ENCODE measurements at places on chromosomes 11 and 22.

- DNase-seq = no peak
Observed at GRCh38 chr11:31096191-31096805, 273.2 kb downstream of the DCDC1 start.

DNA sequence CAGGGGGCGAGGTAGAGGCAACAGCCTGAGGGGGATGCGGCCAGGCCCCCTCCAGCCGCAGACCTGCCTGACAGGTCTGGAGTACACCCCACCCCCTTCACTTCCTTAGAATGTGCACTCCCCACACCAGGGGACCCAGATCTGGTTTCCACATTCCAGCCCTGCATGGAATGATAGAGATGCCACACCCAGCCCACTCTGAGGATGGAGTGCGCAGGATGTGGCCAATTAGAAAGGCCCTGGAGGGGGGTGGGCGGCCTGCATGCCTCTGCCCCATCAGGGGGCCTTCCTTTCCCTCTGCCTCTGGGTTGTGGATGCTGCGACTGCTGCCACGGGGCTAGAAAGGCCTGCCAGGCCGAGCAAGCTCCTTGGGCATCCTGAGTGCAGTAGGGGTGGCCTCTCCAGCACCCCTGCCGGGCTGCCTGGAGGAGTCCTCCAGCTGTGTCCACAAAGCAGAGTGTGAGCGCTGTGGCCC, 28.2 kb upstream of the MGAT3 start:
- no peak for DNase-seq

GRCh38 chr22:35102663-35103062, 36.7 kb downstream of the ISX start:
- peak; percentile 51 for DNase-seq

- DNase-seq = peak; percentile 91
Observed at GRCh38 chr22:37043828-37044538, 7.6 kb upstream of the KCTD17 start.

- DNase-seq = no peak
Observed at GRCh38 chr11:133506551-133507094, 25.7 kb downstream of the OPCML start.

DNA sequence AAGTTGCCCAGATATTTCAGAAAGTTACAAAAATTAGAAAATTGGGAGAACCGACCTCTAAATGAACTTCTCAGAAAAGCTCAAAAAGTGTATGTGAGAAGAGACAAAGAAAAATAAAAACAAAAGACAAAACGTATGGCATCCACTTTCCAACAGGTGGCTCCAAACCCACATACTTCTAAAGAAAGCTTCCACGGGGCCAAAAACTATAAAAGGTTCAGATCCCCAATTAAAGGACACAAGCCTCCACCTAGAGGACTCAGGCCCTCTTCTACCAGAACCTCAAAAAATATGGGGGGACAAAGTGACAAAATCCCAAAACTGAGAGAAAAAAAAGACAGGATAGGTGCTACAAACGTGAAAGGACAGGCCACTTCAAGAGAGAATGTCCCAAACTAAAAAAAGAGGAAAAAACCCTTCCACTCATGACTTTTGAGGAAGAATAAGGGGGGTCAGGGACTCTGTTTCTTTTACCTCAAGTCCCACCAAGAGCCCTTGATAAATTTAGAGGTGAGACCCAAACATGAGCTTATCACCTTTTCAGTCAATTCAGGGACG, 8.8 kb downstream of the SCGB2A1 start:
- DNase-seq = no peak

- DNase-seq = no peak
Observed at GRCh38 chr11:128653801-128654231, 40.1 kb upstream of the FLI1 start.

GRCh38 chr11:116096272-116096995, 592.2 kb upstream of the CADM1 start:
- no peak for DNase-seq

DNA sequence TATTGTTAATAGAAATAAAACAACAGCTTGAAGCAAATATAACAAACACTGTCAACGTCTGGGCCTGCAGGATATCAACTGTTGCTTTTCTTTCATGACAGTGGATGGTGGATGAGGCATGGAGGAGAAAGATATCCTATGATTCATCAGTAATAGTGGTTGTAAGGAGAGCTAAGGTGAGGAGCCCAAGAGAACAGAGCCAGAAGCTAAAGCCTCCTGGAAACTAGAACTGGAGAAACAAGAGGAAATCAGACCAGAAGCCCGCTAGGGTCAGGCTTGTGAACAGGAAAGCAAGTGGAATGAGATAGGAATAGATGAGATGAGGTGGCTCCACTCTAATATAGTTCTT, 37.7 kb upstream of the MMP12 start:
- no peak for DNase-seq

- no peak for DNase-seq
Observed at GRCh38 chr11:3000032-3000961, 8.2 kb upstream of the NAP1L4 start.

DNA sequence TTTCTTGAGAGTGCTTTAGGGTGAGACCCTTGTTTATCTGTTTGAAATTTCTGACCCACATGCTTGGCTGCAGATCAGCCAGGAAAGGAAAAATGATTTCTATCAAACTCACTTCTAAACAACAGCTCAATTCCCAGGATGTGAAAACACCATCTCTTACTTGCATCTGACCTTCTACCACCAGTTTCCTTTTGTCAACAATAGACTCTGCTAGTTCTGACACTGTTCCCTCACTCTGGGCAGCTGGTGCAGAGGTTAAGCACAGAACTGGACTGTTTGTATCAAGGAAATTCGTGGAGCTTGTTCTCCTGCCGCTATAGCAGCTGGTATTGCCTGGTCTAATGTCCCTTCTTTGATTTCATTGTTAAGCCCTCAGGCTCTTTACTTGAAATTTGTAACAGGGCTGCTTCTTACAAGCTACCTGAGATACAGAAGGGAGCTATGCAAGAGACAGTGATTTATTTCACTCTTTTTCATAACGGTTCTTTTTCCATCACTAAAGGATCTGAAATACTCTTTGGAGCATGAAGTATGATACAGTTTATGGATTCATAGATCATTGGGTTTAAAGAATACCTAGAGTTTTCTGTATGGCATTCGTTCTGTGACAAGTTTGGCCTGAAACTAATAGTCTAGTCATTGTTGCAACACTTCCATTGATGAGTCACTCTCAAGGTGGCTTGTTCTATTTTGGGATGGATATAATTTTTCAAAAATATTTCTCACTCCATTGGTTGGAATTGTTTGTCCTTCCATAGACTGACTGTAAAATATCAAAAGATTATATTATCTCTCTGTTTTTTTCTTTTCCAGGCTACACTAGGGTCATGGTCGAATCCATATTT, 178.2 kb upstream of the ZC3H12C start:
- DNase-seq = no peak

GRCh38 chr22:46688949-46689348, 49.1 kb downstream of the CERK start:
- DNase-seq = no peak

DNA sequence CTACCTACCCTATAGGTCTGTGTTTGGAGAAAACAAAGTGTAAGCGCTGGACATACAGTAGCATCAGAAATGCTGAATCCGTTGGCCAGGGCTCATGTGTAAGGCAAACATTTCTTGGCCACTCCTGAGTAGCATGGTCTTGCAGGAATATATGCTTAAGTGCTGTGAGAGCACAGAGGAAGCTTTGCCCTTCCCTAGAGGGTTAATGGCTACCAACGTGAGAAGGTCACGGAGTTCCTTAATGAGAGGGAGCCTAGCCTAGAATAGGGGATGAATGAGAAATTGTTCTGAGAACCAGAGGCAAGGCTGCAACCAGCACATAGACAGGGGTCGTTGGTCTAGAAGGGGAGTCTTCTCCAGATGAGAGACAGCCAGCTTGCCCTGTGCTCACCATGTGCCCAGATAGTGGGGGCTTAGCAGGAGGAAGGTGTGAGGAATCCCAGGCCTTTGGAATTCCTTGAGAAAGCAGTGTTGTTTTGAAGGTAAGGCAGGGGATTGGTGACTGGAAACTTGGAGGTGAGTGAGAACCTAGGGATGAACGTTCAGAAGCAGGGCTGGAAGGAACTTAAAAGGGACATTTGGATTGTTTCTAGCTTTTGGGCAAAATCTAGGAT, 29.5 kb downstream of the RCOR2 start:
- DNase-seq = no peak

- DNase-seq = peak; percentile 57
Observed at GRCh38 chr11:62444236-62444833, 25.5 kb downstream of the SCGB1A1 start.

DNA sequence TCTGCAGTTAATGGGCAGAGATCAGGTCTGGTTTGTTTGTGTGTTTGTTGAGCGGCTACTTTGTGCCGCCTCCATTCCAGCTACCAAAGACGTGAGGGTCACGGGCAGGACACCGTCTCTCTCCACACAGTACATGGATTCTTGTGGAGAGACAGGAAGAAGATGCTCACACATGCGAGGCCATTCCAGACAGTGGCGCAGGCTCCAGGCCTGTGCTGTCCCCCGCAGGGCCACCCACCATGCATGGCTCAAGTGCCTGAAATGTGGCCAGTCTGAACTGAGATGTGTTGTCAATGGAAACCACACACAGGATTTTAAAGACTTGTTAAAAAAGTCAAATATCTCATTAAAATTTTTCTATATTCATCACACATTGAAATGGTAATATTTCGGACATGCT, 848.3 kb downstream of the TBC1D22A start:
- DNase-seq = no peak

- DNase-seq = no peak
Observed at GRCh38 chr22:34743110-34743751, 322.7 kb upstream of the ISX start.

- DNase-seq = no peak
Observed at GRCh38 chr22:39308614-39309363, 10.6 kb downstream of the RPL3 start.

- peak; percentile 91 for DNase-seq
Observed at GRCh38 chr11:65416341-65416824, 6.2 kb upstream of the NEAT1 start.

- DNase-seq = peak; percentile 13
Observed at GRCh38 chr11:86676533-86677154, 4.2 kb upstream of the ME3 start.

DNA sequence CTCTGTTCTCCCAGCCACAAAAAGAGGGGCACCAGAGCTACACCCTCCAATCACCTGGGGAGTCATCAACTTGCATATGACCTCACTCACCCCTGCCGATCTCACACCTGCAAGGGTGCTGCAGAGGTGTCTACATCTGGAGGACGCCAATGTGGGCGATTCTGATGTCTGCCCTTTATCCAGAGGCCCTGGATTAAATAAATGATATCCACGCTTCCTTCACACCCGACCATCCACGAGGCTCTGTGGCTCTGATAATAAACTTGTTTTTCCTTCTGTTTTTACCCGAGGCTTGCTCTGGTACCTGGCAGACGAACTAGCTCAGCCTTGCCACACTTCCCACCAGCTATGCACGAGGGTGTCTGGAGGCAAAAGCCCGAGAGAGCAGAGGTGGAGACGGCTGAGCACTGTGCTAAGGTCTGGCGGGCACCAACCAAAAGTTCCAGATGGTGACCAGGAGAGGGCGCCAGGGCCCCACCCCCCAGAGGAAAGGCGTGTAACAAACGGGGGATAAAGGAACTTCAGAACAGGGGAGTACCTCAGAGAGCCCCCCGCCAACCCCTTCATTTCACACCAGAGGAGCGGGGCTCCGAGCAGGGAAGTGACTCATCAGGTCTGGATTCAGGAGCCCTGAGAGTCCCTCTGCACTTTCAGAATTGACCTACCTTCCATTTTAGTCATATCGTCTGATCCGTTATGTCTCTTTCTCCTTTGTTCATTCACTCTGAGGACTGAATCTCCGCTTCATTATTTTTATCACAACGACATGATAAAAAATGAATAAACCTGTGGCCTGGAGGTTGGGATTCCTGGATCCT, 13.5 kb downstream of the SCN3B start:
- DNase-seq = peak; percentile 71

DNA sequence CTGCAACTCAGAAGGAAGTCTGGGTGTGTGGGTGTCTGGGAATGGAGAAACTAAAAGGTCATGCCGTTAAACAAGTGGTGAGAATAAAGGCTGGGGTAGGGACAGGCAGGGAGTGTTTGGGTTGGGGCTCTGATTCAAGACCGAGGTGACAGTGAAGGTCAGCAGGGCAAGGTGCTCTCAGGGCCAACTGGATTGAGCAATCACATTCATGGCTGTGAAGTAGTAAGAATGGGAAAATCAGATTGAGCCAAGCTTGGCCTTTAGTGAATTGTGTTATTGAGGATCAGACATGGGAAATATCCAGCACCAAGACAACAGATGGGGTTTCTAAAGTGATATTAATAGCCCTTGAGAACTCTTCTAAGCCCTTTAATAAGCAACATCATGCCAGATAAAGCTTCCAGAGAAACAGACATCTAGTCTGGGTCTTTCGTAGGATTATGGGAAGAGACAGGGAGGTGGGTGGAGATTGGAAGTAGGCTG, 24.3 kb downstream of the SCN3B start:
- no peak for DNase-seq

- no peak for DNase-seq
Observed at GRCh38 chr11:127443297-127443696, 442.7 kb upstream of the KIRREL3 start.

- no peak for DNase-seq
Observed at GRCh38 chr11:117121176-117121575, 22.9 kb upstream of the PAFAH1B2 start.

- DNase-seq = no peak
Observed at GRCh38 chr11:96097844-96098421, 174.0 kb upstream of the MTMR2 start.

Data from GM10248 (cell line).